ENCODE measurements at places on chromosomes 12 and 14.

- DNase-seq = no peak
These were observed 8.8 kb downstream of the NID2 start for GRCh38 chr14:52060080-52060479.

GRCh38 chr12:52029685-52030084 is 21.6 kb upstream of the NR4A1 start:
- no peak for DNase-seq

DNA sequence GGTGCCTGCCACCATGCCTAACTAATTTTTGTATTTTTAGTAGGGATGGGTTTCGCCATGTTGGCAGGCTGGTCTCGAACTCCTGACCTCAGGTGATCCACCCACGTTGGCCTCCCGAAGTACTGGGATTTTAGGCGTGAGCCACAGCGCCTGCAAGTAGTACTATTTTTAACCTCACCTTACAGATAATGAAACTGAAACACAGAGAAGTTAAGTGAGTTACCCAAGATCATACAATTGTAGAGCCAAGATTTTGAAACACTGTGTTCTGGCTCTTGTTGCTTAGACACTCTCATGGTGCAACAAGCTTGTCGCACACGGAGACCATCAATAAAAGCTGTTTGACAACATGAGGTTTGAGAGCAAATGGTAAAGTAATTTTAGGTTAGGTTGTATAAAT is 159.1 kb upstream of the LMNTD1 start:
- DNase-seq = no peak

DNA sequence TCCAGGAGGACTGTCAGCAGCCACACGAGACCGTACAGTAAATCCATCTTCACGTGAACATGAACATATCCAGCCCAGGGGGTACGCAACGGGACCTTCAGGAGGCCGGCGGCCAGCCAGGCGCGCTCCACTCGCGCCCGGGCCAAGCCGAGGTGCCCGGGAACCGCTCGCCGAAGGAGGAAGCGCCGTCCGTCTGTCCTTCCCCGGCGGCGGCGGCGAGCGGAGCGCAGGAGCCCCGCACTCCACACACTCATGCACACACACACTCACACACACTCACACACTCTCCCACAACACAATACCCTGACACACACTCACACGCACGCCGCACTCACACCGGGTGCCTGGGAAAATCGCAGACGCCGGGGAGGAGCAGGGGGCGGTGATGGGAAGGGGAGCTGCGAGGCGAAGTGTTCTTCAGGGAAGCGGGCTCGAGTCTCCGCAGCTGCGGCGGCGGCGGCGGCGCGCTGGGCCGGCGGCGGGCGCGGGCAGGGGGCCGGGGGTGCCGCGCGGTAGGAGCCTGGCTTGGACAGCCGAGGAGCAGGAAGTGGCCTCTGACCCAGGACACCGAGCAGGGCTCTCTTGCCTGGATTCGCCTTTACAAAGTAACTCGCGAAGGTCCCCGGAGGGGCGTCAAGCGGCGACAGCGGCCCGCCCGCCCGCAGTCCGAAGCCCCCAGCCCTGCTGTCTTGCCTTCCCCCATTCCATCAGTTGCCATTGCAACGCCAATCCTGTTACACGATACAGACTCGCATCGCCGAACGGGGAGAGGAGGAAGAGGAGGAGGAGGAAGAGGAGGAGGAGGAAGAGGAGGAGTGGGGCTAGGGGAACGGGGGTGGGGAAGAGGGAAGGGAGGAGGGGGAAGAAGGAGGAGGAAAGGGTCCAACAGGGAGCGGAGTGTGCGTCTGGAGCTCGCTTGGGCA is 601 bp downstream of the MDGA2 start:
- DNase-seq = no peak

DNA sequence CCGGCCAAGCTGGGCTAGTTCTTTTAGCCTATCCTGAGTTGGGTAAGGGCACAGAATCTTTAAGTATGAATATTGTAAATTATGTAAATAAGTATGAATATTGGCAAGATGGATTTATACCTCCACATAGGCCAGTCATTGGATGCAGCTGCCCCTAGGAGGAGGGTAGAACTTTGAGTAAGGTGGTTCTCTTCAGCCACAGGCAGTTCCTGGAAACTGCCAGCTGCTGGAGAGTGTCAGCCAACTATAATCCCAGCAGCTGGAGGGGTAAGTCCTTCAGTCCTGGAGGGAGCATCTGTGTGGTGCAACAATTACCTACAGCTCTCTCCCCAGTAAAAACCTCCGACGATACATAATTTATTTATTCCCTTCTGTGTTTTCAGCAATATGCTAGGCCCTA is 65.8 kb upstream of the TMPO start:
- DNase-seq = no peak

DNA sequence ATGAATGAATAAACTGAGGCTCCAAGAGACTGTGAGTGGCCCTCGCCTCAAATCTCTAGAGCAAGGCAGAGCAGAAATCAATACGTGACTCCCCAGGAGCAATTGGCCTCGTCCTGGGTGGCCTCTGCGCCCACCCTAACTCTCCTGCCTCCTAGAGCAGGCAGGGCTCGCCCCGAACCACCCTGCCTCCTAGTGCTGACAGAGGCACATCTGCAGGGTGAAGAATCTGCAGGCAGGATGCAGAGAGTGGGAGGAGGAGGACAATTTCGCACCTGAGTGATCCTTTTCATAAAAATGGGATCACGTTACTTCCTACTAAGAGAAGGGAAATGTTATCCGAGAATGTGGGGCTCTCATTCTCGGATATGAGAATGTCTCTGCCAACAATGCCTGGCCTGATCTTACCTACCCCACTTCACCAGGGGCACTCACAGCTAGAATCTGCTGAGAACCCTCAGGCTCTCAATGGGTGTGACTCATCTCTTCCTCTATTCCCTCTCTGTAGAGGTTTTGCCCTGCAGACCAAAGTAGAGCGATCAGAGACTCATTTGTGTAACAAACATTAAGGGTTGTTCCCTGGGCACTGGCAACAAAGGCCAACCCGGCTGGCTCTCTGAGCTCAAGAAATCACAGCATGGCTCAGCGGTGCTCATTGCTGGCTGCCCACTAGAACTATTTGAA is 61.7 kb upstream of the BCL2L14 start:
- peak; percentile 29 for DNase-seq

Measured in stimulated activated CD4-positive, alpha-beta T cell treated with anti-CD3 and anti-CD28 coated beads, TNF-alpha, amount 100 ng/mL, for 24 hours (primary cell).